ENCODE measurements at places on chromosomes 16 and 17.

GRCh38 chr17:41561554-41561953 lies 10.3 kb downstream of the KRT9 start:
- DNase-seq, result no peak

GRCh38 chr17:78313735-78314648 lies 45.9 kb downstream of the SOCS3 start:
- peak; percentile 61 for DNase-seq

DNA sequence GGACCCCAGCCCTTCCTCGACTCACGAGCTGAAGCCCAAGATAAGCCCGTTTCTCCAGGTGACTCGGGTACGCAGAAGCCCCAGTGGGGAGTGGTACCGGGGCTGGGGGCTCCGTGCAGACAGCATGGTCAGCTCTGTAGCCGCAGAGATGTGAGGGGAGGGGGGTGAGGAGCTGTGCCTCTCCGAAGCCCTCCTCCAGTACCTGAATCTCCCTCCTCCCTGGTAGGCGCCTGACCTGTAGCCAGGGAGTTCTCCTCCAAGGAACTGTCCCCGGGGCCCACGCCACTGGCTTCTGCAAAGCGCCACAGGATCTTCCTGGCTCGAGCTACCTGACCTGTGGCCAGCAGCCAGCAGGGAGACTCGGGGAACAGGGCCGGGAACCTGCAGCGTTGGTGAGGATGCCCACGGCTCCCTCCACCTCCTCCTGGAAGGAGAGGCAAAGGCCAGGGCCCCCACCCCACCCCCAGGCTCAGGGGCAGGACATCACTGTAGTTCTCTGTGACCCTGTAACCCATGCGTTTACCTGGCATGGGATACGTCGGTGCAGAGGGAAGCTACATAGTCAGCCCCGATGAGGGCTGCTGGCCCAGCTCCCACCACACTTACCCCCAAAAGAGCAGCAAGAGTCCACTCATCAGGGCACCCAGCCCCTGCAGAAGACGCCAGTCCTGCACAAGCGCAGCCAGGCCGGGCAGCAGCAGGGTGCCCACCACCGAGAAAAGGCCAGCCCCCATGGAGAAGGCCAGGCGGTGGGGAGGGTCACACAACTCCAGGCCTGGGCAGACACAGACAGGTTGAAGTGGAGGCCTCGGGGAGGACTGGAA lies 1.7 kb downstream of the SLC22A31 start:
- DNase-seq, result no peak

DNA sequence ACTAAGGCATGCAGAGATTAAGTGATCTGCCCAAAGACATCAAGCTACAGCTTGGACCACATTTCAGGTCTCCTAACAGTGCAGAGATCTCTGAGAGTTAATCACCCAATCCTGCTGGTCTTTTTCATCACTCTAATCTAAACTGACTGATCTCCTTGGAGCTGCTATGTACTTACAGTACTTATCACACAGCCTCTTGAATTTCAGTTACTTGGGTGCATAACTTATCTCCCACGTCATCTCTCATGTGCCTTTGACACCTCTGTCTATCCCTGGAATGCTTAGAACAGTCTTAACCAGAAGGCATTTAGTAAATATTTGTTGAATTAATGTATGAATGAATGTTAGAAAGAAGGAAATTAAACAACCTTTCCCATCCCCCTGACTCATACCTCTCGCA lies 139.0 kb downstream of the SNX11 start:
- no peak for DNase-seq

DNA sequence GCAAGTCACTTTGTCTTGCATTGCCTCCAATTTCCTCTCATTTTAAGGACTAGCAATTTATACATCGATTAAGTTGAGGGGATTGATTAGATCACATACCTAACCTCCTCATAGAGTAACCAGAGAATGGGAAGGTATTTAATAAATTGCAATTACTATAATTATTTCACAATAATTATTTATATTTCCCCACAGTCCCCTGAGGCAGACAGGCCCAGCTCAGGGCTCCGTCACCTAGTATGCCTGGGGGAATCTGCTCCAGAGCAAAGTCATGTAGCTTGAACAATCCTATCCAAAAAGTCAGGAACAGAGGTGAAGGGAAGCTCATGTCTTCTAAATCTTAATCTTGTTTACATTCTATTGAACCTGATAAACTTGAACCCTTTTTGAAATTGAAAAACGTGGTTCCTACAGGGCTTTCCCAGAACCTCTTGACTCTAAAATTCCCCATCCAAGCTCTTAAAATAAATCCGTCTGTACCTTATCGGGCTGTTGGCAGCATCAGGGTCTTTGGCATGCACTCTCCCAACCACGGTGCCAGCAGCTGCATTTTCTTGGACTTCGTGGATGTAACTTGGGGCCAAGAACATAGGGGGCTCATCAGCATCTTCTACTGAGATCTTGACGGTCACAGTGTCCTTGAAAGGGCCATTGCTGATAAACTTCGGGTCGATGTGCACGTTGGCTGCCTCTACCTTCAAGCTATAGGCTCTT lies 140.1 kb downstream of the CDH11 start:
- no peak for DNase-seq

DNA sequence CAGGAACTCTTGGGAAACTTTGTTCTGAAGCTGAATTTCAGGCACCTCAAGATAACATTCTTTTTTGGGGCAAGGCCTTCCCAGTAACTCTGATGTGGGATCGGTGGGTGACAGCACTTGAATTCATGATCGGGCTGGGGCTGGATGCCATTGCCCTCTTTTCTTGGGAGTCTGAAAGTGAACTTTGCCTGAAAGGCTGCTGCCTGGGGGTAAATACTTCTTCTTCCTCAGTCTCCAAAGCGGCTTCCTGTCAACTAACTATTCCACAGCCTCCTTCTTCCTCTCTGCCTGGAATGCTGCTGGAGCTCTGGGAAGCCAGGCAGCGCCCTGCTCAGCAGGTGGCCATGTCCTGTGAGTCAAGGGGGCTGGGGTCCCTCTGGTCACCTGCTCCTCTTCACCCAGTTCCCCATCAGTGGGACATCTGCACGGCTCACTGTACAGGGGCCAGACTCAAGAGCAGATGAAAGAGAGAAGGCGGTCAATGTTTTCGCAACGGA lies 79.5 kb downstream of the WIPI1 start:
- DNase-seq, result no peak

GRCh38 chr16:55842369-55843104 lies 9.6 kb upstream of the CES1 start:
- peak; percentile 44 for DNase-seq

GRCh38 chr17:2239882-2240430 lies 63.6 kb downstream of the SMG6 start:
- DNase-seq, result no peak

DNA sequence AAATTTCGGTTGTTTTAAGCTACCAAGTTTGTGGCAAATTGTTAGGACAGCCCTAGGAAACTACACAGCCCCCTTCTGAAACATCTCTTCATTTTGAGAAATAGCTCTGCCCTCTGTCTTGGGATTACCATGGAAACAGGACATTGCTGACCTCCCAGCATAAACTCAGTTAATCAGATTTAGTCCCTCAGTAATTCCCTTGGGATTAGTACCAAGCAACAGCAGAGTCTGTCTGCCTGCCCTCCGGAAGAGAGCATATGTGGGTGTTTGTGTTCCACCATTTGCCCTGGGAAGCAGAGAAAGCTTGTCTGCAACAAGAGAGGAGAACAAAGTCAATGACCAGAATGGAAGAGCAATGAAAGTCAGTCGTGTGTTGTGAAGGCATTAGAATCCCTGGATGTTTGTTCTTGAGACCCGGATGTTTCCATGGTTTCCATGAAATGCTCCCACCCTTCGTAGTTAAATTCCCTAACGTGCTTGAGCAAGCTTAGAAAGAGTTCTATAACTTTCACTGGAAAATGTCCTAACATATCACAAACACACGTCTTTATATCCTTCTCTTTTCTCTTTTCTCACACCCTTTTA lies 26.2 kb downstream of the NUDT7 start:
- DNase-seq, result no peak

GRCh38 chr17:82215095-82215971 lies 2.7 kb upstream of the CCDC57 start:
- no peak for DNase-seq

DNA sequence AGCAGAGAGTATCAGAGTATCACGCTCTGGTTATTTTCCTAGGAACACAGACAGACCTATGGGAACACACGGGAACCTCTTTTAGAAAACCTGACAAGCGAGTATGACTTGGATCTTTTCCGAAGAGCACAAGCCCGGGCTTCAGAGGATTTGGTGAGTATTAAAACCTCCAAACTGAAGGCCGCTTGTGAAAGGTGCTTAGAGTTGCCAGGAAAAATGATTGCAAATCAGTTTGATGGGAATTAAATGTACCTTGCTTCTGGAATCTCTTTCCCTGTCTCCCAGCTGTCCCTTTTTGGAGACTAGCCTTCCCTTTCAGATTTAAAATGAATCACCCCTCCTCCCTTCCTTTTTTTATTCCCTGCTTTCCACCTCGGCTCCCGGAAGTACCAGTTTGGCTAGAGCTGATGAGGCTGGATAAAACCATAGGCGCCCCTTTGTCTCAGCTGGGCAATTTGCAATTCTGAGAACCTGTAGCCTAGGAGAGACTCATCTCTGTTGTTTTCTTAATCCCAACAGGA lies 27.3 kb downstream of the KAT7 start:
- no peak for DNase-seq

DNA sequence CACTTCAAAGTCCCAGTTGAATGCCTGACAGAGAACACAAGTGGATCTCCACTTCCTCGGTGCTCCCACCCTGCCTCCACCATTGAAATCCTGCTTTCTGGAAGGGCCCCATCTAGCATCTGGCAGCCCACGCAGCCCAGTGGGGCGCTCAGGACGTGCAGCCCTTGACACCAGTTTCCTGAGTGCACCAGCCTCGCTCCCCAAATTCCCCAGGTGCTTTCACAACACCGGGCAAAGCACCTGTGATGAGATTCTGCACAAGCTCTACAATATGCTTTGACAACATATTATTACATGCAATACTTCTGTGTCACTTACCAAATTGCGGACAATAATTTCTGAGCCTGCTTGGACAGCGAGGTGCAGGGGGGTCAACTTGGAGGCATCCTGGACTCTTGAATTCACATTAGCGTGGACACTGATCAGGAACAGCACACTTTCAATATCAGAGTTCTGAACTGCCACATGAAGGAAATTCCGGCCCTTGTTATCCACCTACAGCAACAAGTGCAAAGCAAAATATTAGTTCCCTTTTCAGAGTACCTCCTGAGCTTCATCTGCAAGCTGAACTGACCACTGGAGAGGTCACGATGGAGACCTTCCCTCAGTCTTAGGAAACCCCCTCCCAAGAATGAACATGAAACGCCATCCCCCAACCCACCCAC lies 33.9 kb downstream of the CYB5D2 start:
- no peak for DNase-seq

DNA sequence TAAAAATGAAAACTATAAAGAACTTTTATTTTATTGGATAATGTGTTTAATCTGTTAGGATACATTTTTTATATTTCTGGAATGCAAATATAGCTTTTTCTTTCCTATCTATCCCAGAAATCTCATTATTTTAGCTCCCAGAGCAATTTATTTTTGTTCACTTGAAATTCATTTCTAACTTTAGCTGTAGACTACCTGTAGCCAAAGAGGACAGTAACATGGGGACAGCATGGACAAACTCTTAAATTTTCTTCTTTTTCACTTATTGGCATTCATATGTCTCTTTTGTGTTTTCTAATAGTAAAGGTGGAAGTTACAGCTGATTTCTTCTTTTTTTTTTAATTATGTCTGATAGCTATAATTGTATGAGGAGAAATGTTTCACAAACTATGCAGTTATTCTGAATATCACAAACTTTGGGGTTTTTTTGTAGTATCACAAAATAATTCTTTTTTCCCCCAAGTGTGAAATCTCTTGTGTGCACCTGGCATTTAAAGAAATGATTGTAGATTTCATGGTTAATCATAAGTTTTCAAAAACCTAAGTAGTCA lies 55.4 kb downstream of the VMP1 start:
- no peak for DNase-seq

- DNase-seq, result no peak
Observed at GRCh38 chr16:82062645-82063058, 27.6 kb downstream of the HSD17B2 start.

- no peak for DNase-seq
Observed at GRCh38 chr17:62162898-62163297, 97.8 kb upstream of the MED13 start.

- no peak for DNase-seq
Observed at GRCh38 chr16:75288596-75289120, 37.2 kb upstream of the BCAR1 start.

- DNase-seq, result no peak
Observed at GRCh38 chr17:45262516-45263476, 902 bp upstream of the SPATA32 start.

GRCh38 chr17:40243761-40244160 lies 24.7 kb downstream of the WIPF2 start:
- DNase-seq, result no peak

DNA sequence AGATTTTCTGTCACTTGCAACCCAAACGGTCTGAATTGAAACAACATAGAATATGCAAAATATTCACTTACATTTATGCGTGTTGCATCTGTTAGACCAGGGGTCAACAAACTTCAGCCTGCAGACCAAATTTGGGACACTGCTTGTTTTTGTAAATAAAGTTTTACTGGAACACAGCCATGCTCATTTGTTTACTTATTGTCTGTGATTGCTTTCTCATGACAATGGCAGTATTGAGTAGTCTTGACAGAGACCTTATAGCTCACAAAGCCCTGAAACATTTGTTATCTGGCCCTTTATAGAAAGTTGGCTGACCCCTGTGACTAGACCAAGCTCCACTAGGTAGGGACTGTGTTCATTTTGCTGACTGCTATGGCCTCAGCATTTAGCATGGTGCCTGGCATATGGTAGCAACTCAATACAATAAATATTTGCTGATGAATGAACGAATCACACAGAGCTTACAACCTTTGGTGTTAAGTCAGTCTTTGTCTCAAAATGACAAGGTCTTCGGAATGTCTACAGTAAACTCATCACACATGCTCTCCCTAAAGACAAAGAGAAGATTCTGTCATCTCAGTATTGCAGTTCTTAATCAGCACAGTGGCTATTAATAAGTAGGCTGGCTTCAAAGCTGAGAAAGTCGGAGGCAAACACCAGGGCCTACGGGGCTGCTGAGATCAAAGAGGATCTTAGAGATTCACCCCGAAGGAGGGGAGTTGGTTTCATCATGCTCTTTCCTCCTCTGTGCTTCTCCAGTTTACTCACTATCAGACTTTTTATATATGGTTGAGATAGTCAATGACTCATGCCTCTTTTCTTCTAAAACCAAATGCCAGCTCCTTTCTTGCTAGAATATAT lies 95.2 kb upstream of the AXIN2 start:
- DNase-seq, result no peak

GRCh38 chr17:5931616-5932015 lies 138.6 kb upstream of the WSCD1 start:
- no peak for DNase-seq

Measured in hematopoietic multipotent progenitor cell treated with erythropoietin and hydrocortisone succinate and interleukin-3 and kit ligand, for 15 days (in vitro differentiated cells).